Fibroblast of upper back skin (primary cell): ENCODE measurements at places on chromosomes 1 and 21.

- no peak for DNase-seq
Measured at GRCh38 chr1:165742194-165742593, 26.5 kb downstream of the TMCO1 start.

GRCh38 chr21:27448960-27449359 lies 482.1 kb upstream of the ADAMTS5 start:
- DNase-seq = no peak

GRCh38 chr1:91884459-91885212 lies 1.3 kb downstream of the TGFBR3 start:
- no peak for DNase-seq

DNA sequence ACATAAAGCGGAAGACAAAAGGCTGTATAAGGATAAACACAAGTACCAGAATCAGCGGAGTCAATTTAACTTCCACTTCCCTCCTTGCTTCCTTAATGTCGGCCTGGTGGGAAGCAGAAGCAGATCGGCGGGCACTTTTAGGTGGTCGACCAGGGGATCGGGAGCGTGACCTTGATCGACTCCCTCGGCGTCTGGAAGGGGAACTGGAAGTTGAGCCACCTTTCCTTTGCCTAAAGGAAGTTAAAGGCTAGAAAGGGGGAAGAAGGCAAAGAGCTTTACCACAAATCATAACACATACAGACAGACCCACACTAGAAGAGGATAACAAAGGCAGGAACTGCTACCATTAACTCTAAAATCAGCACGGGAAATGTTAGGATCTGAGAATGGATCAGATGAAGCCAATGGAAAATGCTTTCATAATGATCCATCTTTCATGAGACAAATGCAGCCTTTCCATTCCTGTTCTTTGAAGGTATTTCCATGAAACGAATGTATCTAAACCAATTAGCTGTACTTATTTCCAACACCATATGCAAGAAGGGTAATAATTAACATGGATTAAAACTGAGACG lies 5.7 kb downstream of the LBR start:
- DNase-seq = no peak

GRCh38 chr1:203476216-203476814 lies 709 bp downstream of the PRELP start:
- DNase-seq = no peak

DNA sequence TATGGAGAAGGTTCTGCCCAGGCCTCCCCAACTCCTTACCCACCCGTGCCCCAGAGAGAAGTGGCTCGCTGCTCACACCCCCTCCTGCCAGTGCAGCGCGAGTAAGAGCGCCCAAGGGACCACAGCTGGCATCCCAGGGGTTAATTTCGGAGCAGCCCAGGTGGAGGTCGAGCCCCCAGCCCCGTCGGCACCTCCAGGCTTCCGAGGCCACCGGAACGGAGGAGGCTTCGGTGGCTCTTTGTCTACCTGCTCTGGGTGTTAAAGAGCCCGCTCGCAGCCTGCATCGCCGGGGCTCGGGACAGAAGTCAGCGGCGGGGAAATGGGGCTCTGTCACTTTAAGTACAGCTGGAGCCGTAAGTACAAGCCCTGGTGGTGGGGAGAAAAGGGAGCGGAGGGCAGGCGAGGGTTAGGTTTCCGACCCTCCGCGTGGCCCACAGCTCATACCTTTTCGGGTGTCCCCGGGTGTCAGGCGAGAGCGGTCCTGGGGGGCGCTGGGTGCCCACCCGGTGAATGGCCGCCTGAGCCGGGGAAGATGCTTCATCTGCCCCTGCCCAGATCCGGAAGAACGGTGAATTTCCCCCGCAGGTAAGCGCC lies 89.4 kb upstream of the IPO9 start:
- peak; percentile 34 for DNase-seq

DNA sequence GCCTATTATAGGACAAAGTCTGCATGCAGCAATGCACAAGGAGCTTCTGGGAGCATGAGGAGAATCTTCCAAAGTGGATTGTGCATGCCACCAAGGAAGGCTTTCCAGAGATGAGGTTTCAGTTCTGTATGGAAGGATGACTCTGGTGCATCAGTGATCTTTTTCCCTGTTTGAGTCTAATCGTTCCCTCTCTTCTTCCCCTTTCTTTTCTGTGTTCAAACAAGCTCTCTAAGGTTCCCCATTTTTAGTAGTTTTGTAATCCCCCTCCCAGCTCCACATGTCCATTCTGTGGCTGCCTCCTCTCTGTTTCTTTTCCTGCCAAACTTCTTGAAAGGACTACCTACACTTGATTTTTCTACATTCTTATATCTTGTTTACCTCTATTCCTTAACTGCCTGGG lies 43.3 kb upstream of the USP25 start:
- no peak for DNase-seq

GRCh38 chr1:5119366-5120234 lies 465.2 kb downstream of the AJAP1 start:
- DNase-seq = no peak

DNA sequence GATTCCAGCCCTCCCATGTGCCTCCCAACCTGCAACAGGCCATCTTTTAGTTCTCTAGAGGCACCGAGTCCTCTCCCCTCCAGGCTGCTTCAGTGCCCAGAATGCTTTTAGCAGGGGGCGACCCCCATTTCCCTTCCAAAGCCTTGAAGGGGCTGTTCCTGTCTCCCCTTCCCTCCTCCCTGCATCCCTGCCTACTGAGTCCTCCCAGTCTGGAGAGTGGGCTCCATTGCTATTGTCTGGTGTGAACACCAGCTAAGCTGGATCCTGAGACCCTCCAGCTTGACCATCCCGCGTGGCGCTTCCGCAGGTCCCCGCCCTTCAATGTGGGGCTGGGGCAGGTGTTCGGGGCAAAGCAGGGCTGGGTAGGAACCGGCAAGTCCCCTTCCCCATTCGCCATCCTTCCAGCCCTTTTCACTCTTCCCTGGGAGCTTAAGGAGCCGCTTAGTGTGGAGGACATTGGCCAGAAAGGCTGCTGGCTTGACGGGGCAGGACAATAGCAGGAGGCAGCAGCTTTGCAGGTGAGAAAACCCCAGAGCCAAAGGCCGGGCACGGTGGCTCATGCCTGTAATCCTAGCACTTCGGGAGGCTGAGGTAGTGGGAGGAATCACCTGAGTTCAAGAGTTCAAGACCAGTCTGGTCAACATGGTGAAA lies 32.2 kb downstream of the PADI6 start:
- DNase-seq = no peak

GRCh38 chr1:185808631-185809030 lies 74.4 kb downstream of the HMCN1 start:
- DNase-seq = peak; percentile 59

DNA sequence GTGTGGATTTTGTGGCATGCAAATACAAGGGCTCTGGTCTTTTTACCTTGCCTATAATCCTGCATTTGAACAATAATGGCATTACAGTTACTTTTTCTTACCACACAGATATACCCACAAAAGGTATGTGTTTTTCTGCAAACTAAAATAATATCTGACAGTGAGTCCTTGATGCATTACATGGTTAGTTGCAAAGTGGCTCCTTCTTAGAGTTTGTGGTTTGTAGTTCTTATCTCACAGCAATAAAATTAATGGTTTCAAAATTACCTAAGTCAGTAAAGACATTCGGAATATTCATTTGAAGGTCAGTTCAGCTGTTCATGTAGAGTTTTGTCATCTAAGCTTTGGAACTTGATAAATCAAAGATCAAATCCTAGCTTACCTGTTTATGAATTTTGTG lies 43.5 kb downstream of the SNX7 start:
- no peak for DNase-seq

- DNase-seq = peak; percentile 42
Measured at GRCh38 chr1:85447006-85447943, 17.7 kb downstream of the DDAH1 start.

DNA sequence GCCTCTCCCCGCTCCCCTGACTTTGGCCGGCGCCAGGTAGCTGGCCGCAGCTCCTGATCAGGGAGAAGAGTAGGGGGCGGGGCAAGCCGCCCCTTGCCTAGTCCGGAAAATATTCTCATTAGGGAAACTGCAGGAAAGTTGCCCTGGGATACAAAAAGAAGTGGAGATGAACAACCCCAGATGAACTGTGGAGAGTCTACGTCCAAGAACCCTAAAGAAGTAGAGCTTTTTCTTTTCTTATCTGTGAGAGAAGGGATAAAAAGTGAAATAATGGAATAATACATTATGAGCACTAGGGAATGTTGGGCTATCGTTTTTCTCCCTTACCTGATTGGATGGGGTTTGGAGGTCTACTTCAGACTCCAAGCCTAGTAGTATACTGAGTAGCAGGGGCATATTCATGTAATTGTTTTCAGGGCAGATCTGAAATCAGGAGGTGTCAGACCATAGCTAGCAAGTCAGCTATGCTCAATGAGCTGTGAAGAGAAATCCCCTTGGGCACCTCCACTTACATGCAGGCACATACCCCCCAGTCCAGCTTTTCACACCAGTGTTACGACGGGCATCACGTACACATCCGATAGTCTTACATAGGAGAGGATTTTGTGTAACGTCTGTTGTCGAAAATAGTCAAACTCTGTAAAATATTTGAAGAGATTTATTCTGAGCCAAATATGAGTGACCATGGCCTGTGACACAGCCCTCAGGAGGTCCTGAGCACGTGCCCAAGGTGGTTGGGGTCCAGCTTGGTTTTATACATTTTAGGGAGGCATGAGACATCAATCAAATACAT lies 1.7 kb upstream of the DUSP10 start:
- no peak for DNase-seq

GRCh38 chr1:219081943-219082925 lies 91.4 kb upstream of the LYPLAL1 start:
- peak; percentile 30 for DNase-seq

DNA sequence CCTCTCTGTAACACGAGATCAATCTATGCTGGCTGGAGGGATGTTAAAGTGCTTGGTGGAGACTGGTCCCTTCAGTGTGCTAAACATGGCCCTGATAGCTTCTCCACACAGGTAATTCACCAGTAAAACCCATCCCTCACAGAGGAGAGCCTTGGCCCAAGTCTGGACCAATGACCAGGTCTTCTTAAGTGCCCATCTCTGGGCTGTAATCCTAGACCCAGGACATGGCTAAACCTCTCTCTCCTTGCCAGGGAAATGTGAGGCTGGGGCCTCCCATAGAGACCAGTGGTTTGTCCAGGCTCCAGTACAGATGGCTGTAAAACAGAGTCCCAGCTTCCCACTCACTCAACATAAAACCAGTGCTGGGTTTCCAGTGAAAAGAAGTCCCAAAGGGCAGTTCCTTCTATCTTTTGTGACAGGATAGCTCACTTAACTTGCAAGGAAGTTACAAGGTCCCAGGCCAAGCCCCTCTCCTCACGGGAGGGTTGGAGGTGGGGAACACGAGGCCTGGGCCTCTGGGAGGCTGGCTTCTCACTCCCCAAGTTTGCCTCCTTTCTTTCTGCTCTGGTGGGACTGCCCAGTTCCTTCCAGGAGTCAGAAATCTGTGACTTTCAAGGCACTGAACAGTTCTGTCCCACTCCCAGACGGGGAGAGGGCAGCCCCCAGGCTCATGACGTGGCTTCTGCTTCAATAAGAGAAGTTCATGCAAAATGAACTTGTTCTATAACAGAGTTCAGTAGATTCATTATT lies 2.2 kb upstream of the KIF17 start:
- DNase-seq = no peak

- DNase-seq = no peak
Measured at GRCh38 chr21:37815893-37816292, 100.4 kb downstream of the KCNJ6 start.

GRCh38 chr1:116806245-116806644 lies 52.0 kb downstream of the CD2 start:
- DNase-seq = no peak

DNA sequence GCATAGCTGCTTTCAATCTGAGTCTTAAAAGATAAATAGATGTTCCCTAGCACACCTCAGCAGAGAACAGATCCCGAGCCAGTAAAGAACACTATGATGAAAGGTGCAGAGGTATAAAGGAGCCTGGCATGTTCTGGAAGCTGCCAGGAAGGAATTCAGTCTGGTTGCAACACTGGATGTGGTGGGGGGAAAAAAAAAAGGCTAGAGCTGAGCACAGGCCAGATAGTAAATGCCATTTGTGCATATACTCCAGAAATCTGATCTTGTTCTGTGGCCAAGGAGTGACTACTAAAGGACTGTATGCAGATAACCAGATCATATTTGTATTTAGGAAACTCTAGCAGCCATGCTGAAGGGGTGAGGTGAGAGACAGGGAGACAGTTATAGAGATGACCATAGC lies 240.3 kb downstream of the VAV3 start:
- peak; percentile 59 for DNase-seq

GRCh38 chr1:169309178-169310166 lies 58.1 kb downstream of the NME7 start:
- DNase-seq = no peak

DNA sequence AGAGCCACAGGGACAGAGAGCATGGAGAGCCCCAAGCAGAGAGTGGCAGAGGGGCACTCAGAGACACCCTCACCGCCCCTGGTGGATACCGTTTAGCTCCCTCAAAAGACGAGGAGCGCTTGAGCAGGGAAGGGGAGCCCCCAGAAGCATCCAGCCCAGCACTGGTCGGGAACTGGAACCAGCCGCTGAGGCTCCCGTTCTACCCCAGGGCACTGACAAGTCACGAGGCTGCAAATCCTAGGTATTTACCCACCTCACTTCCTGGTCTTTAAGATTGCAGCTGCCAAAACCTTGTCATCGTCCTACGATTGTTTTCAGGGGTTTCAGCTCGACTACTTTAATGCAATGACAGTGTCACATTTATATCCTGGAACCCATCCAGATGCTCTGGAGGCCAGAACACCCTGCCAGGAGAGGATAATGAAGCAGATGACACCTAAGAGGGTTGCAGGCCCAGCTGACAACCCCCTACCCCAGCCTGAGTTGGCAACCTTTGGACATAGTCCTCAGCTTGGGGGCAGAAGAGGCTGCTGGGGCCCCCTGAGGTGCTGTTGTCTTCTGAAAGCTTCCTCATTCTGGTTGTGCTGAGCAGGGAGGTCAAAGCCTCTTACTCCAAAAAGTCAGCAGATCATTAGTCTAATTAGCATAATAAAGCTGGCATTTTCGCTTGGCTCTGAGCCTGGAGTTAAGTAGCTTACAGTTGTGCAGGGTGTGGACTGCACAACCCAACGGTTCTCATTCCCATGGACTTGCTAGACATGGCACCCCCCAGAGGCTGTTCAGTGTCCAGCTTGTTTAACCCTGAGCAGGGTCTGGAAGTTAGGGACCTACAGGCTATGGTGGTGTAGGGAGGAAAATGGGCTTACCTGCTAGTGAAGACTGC lies 20.6 kb upstream of the BACE2 start:
- DNase-seq = no peak

DNA sequence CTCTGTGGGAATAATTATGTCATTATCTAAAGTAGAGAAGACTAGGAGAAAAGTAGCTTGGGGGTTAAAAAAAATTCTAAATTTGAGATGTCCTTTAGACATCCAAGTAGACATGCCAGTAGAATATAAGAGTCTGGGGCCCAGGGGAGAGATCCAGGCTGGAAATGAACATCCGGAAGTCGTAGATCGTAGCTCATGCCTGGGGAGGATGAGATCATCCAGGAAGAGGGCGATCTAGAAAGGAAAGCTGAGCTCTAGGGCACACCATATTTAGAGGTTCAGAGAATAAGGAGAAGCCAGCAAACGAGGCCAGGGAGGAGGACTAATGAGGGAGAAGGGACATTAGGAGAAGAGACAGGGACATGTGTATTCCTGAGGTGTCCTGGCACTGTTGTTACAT lies 12.2 kb downstream of the NGF start:
- DNase-seq = peak; percentile 52

GRCh38 chr1:163378554-163378953 lies 56.8 kb downstream of the NUF2 start:
- no peak for DNase-seq

GRCh38 chr1:185488808-185489207 lies 171.8 kb upstream of the IVNS1ABP start:
- DNase-seq = no peak

GRCh38 chr1:239263801-239264200 lies 122.6 kb upstream of the CHRM3 start:
- DNase-seq = no peak

GRCh38 chr1:47971385-47972160 lies 25.6 kb downstream of the TRABD2B start:
- DNase-seq = no peak
